IPS-NIHi11 (cell line): ENCODE measurements at places on chromosomes 16 and 17.
A peak's percentile ranks its signal among the peaks of the same experiment; 100 is the strongest.

- peak; percentile 67 for DNase-seq
Measured at GRCh38 chr16:3098459-3099394, at the start of gene ZSCAN10. ZSCAN10 (minus strand) TSS chr16:3099294; CDS start chr16:3092937, 6,357 bp downstream.

DNA sequence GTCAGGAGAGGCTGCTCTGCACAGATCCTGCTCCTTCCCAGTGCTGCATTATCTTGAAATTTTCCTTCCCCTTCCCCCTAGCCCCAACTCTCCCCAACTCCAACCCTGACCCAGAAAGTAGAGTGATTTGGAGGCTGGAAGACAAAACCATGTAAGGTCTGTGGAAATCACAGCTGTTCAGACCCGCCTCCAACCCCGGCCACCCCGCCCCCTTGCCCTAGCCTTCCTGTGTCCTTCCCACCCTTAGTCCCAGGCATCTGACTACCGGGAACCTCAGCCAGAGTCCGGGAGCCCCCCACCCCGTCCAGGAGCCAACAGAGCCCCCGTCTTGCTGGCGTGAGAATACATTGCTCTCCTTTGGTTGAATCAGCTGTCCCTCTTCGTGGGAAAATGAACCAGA, at the start of gene AOC3:
Gene AOC3, plus strand, starts transcription at position 246 of the 400 bp plus-strand sequence. Its CDS starts 145 bp downstream, at position 391.
- DNase-seq, result no peak

DNA sequence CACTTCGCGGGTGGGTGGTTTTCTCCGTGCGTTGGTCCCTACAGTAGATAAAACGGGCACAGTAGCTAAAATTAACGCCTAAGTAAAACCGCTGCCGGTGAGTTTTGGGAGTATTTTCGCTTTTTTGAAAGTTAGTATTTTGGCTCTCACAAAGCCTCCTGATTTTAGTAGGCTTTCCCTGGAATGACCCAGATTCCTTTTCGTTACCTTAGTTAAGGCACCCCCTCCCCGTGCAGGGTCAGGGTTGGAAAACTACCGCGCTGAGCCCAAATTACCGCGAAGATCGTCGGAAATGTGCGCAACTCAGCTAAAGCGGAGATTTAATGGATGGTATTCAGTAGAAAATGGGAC, 28.3 kb upstream of the ST6GALNAC1 start:
- no peak for DNase-seq

DNA sequence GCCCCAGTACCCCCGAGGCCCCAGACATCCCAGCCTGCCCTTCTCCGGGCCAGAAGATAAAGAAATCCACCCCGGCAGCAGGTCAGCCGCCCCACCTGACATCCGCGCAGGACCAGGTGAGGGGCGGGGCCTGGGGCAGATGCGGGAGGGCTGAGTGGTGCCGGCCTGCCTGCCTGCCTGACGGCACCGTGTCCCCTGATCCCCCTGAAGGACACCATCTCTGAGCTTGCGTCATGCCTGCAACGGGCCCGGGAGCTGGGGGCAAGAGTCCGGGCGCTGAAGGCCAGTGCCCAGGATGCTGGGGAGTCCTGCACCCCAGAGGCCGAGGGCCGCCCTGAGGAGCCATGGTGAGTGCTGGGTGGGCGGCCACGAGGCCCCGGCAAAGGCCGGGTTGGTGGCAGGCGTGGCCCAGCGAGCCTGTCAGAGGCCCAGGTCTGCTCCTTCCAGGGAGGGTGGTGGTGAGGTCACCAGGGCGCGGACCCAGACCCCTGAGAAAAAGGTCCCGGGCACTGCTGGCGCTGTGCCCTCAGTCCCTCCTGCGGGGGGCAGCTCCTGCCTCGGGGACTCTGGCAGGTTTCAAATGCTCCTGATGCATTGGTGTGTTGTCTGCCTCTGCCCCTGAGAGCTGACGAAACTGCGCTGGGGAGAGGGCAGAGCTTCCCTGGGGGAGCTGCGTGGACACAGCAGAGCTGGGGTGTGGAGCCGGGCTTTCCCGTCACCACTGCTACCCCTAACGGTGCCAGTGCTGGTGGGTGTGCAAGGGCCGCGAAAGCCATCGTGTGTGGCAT, 1.2 kb downstream of the CDT1 start:
- DNase-seq, result peak; percentile 75

- DNase-seq, result no peak
Measured at GRCh38 chr16:69848637-69849545, 86.8 kb downstream of the WWP2 start.

- DNase-seq, result no peak
Measured at GRCh38 chr16:67489401-67490083, 6.2 kb upstream of the AGRP start.

DNA sequence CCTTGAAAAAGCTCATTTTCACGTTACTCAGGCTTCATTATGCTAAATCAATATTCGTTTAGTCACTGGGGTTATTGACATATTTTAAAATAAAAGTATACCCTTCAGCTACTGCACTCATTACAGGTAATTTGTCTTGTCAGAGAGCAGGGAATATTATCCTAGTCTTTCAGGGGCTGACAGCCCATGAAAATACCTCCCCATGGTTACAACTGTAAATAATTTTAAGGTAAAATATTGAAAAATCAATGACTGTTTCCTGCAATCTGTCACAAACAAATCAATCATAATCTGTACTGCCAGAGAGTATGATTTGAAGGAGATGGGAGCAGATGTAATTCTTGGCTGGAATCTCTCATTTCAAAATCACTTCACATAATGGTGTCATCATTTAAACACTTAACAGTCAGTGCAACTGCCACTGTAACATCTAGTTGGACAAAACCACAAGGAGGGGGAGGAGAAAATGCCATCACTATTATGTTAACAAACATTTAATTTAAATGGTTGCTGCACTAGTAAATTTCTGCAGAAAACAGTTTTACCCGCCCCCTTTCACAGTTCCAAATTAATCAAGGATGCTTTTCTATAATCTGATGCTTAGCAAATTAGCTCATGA, 9.3 kb upstream of the IRX5 start:
- DNase-seq, result no peak

GRCh38 chr17:45893725-45894021, 681 bp upstream of the MAPT start:
- DNase-seq, result no peak

GRCh38 chr17:32835291-32835761, 41.6 kb downstream of the MYO1D start:
- DNase-seq, result no peak

- peak; percentile 2 for DNase-seq
Measured at GRCh38 chr17:47735536-47736011, 2.5 kb downstream of the TBX21 start.
